Suppressor macrophage treated with lipopolysaccharide for 1 hour (primary cell): ENCODE measurements at places on chromosomes 6 and 20.
A peak's percentile ranks its signal among the peaks of the same experiment; 100 is the strongest.

- no peak for DNase-seq
These were observed 312.9 kb downstream of the SAMD5 start for GRCh38 chr6:147821295-147821897.

DNA sequence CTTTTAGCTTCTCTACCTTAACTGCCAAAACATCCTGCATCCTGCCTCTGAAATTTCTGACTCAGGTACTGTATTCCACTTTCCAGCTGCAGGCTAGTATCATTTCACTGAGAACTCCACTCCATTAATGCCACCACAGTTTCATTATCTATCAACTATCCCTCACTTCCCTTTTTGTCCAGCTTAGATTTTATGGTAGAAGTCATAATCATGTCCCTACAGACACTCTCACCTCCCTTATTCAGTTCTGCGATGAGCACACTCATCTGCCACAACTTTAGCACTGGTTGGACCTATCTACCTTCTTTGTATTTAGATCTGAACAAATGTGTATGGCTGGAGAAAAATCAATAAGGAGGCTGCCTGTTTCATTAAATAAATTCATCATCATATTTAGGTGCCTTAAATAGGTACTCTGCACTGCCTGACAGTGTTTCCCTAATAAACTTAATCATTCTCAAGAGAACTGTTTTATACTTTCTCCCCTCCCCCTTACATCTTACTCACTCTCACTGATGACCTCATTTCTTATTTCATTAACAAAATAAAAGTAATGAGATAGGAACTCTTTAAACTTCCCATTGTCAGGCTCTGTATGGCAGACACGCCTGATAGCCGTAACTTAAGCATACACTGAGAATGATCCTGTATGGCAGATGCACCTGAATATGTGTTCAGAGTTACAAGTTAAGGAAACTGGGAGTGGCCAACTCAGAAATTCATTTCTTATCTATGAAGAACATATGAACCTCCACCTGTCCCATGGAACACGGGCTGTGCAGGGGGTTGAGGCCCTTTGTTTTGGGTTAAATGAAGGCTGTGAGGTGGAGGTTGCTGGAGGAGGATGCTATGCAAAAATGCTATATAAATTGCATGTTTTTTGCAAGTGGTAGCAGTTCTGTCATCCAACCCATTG lies 95.3 kb upstream of the MAN1A1 start:
- peak; percentile 57 for DNase-seq

DNA sequence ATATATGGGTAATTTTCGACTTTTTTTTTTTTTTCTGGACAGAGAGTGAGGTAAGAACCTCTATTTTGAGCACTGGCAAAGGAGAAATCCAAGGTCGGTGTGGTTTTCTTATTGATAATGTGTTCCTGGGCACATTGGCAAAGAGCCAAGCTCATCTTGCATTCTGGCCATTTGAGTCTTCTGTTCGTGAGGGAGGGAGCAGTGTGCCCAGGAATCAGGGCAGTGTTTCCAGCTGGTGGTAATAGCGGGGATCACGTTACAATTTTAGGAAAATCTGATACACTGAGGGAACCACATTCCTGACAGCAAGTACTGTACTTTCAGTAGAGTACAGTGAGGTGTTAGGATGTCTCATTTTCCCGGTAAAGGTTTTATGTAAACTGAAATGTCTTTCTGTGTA lies 442.3 kb upstream of the MAP3K7 start:
- no peak for DNase-seq

DNA sequence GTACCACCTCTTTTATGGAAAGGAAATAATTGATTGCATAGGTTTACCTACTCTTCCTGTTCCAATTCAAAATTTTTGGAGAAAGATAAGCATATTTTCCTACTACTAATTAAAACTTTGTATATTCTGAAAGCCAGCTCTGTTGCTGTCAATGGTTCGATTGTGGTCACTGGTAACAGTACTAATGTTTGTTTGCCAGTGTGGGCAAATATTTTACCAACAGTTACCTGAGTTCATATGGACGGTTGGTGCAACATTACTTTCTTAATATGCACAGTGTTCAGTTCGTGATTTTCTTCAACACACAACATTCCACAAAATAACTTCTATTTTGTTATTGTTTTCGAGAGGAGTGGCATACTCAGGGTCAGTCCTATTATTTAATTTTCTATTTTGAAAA lies 17.1 kb upstream of the CTAGE9 start:
- no peak for DNase-seq

GRCh38 chr6:166555086-166555485 lies 31.4 kb downstream of the RAMACL start:
- DNase-seq, result no peak

DNA sequence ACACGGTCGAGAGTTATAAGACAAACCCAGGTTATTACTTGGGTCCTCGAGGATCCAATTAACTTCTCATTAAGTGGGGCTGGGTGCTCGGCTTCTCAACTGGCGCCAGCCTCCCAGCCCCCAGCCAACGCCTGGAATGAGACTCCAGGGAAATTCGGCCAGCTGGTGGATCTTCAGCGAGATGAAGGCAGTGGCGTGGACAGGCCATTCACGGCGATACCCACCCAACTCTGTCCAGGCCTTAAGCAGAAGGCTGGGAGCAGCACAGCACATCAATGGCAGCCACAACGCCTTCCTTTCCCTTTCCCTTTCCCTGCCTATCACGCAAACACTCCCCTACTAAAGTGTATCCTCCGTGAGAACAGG lies 868 bp downstream of the METTL24 start:
- DNase-seq, result no peak

DNA sequence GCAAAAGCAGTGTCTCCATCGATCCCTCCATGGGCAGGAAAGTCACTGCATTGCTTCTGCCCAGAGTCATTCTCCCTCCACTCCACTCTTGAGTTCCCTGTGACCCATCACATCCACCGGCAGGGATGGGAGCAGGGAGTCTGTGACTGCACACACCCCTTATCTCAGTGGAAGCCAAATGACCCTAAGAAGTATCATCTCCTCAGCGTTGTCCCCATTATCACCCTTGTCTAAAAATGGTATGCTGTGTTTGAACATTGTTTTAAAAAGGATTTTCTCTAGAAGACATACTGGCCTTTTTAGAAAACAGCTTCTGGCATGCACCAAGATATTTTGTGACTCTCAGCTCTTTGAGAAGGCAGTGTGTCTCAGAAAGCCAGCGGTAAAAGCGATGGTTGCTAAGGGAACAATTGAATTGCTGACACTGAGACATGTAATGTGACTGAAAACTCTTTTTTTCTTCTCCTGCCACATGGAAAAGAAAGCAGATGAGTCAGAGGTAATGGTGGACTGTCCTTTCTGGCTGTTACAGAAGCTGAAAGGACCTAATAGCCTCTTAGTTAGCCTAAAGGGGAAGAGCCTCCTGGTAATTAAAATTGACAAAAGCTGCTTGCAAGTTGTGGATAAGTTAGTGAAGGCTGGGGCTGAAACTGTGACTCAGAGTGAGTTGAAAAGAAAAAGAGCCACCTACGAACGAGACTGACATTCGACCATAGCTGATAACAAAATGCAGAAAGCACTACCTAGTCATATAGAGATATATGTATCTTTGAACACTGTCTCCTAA lies 120.5 kb downstream of the MAP3K7 start:
- no peak for DNase-seq

GRCh38 chr6:158323561-158323958 lies 11.3 kb downstream of the TULP4 start:
- no peak for DNase-seq
